ENCODE measurements at places on chromosomes 12 and 14. TPM values are rescaled to one million over a fixed set of nuclear protein-coding genes. Genes with fewer than 3 reads are reported as not detected.
A peak's percentile ranks its signal among the peaks of the same experiment; 100 is the strongest.

DNA sequence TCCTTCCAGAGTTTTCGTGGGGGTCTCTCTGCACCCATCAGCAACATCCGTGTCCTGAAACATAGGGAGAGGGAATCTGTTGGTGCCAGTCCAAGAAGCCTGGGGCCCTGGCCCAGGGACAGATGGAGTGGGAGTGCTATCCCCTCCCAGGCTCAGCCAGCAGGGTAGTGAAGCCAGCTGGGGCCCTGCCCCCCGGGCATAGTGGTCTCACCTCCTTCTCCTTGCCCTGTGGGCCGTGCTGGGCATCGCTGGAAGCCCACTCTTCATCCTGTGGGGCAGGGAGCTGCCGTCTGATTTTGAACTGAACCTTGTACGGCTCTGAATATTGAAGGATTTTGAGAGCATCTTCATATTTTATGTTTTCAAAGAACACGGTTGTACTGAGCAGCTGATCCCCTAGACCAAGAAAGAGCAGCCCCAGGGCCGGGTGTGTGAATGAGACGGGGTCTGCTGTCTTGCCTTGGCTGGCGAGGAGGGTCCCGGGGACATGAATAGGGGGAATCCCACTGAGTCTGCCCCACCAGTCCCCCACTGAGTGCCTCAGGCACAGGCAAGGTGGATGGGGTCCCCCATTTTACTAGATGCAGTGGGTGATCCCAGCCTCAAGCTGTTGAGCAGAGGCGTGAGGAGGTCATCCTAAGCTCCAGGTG, 23.3 kb downstream of the AHNAK2 start:
- no peak for DNase-seq

DNA sequence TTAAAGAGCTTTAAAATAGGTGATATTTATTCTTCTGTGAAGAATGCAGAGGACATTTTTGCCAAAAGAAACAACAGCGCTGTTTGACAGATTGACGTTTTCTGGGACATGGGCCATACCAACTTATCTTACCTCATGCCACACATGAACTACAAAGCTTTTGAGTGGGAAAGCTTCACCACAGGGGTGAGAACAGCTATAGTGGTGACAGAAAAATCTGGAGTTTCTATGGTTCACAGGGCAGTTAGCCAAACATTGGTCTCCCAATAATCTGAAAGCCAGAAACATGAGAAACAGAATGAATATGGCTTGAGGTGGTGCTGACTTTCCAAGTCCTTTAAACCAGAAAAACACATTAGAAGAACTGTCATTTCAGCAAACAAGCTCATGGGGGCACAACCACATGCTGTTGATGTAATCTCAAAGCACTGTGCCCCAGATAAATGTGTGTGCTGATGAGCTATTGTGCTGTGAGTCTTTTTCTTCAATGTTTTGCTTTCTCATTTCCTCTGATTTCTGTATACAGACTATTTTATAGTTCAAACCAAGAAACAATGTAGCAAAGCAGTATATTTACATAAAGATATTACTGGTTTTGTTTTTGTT, 905.4 kb downstream of the SLC16A7 start:
- DNase-seq, result no peak

- DNase-seq, result no peak
These were observed 175.8 kb downstream of the TTC8 start for GRCh38 chr14:89000007-89000942.

Gene ART4
- total RNA-seq, result 5.6 TPM

Gene TTC6
- not detected for total RNA-seq

DNA sequence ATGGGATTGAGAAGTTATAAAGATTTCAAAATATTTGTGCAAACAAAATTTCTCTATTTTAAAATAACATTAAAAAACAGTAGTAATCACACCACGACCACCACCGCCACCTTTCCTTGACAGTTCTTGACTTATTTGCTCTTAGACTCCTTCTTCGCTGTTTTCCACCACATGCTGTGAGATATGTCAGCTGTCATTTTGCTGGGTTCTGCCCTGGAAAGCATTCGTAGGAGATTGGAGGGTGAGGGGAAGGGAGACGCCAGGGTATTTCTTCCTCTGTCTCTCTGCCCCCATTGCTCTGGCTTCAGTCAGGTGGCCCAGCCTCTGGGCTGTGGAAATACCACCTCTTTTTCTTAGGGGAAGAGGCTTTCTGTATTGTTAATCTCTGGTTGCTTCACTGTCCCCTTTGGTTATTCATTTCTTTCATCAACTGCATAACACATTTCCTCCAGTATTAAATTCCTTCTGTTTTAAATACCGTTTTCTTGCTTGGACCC, 186.2 kb downstream of the NEDD1 start:
- no peak for DNase-seq

DNA sequence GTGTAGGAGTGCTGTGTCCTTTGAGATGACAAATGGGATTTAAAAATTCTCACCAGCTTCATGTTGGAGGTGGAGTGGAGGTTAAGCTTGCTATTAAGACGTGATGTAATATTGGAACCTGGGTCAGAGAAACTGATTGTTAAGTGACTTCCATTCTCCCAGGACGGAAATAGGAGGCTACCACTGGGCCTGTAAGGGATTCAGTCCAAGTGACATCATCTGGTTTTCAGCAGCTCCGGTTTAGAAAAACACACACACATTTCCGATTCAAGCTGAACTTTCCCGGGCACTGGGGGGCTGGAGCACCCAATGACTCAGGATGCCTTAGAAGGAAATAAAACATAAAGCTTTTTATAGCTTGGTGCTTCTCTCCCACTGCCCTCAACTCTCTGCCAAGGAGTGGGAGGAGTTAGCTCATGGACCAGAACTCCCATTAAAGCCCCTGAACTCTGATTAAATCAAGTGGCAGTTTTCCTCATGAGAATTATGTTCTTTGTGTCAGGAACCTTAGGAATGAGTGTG, 12.4 kb downstream of the CALM1 start:
- no peak for DNase-seq

Gene CLEC4C
- not detected for total RNA-seq

GRCh38 chr14:105056303-105056831, 8.9 kb downstream of the GPR132 start:
- DNase-seq, result no peak

DNA sequence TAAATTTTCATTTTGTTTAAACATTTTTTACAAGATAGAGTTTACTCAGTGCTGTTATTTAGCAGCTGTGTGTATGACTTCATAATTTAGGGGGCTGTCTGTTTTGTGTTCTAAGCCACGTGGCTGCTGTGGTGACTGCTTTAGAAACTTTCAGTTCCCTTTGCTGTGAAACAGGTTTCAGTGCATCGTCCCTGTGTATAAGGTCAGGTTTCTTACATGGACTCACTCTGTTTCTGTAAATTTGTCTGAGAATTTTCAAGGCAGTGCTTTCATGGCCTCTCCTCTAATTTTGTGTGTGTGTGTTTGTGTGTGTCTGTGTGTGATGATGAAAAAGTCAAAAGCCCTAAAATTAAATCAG, 32.4 kb downstream of the BICD1 start:
- DNase-seq, result no peak

DNA sequence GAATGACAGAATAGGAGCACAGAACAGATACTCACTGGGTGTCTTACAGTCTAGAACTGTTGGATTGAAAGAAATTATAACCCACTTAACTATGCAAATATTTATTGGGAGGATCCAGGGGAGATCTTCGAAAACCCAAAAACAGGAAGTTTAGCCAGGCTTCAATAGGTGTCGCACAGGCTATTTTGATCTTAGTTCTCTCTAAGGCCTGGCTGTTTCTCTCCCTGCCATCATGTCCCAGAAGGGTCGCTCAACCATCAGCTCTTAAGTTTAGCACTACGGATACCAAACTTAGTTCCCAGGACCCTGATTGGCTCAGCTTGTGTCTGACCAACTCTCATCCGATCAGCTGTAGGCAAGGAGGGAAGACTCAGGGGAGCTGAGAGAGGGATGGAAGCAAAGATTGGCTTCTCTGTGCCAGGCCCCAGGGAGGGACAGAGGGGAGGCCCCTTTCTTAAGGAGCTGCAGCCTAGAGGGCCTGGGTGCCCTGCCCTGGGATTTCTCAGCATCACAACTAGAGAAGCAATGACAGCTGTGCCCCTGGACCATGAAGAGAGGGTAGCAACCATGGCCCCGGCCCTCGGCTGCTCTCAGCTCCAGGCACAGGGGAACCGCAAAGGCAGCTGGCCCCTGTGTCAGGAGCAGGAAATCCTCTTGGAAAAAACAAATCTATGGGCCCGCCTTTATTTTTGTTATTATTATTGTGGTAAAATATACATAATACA, 13.5 kb downstream of the PHETA1 start:
- no peak for DNase-seq

- no peak for DNase-seq
These were observed 166.8 kb downstream of the MYRFL start for GRCh38 chr12:69991690-69992288.

GRCh38 chr12:120941846-120942405, 36.4 kb upstream of the HNF1A start:
- DNase-seq, result no peak

Gene PRPF40B
- 17.1 TPM for total RNA-seq

DNA sequence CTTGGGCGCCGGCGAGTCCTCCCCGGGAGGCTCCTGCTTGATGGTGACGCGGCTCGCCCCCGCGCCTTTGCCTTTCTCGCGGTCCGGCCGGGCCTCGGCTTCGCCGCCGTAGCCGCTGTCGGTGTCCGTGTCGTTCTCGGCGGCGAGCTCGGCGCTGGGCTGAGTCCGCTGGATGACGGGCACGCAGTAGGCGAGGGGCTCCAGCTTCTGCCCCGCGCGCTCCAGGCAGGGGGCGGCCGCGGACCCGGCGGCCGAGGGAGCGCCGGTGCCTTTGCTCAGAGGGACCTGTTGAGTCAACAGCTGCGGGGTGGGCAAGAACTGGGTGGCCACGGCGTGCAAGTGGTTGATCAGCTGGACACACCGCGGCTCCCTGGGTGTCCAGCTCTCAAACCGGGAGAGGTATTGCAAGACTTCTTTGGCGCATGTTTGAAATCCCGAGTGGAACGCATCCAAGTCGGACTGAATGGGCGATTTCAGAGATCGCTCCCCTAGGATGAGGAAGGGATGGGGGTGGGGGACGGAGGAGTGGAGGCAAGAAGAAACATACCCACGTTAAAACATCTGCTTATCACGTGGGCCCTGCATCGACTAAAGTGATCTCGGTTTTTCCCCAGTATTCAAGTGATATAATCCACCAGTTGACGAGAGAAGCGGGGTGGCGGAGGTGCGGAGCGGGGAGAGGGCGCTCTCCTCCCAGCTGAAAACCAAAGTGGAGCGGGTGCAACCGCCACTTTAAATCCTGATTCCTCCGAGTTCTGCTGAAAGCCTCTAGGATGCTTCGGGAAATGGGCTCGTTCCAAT, 2.0 kb downstream of the BHLHE41 start:
- DNase-seq, result peak; percentile 72

DNA sequence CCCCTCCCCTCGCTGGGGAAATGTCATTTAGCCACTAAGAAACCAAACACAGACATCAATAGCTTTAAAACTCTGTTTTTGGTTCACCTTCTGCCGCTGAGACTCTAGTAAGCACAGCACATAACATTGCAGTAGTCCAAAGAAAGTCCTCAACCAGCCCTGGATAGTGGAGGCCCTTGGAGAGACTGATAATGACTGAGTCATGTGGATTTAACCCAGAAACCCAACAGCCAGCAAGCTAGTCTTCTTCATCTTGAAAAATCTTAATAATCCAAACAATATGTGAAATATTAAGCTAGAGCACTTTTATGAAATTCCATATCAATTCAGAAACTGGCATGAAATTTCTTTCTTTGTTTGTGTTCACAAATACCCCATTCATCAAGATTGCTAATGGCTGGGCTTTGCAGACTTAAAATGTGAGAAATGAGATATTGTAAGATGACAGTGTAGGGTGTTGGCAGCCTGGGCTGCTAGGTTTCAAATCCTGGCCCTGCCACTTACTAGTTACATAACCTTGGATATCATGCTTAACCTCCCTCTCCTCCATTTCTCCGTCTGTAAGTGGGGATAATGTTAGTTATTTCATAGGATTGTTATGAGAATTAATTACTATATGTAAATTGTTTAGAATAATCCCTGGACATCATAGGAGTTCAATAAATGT, 40.1 kb downstream of the RERG start:
- DNase-seq, result no peak

- DNase-seq, result no peak
These were observed 44.2 kb downstream of the TMX1 start for GRCh38 chr14:51284241-51284640.

Gene STAC3
- total RNA-seq, result 1.2 TPM

Gene PLEKHG7
- not detected for total RNA-seq

DNA sequence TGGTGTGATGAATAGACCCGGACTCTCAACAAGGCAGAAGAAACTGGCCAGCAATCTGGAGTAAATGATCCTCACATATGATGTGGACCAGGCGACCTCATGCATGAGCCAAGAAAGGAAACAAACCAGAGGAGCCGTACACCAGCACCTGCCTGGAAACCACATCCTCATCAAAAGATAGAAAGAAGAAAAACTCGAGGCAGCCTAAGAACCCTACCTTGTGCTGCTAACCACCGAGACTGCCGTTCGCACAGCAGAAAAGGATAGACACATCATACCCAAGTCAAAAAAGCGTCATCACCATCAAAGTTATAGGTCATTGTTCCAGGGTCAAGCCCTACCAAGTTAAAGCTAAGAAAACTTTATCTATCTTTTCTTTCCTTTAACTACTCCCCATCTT, 66.7 kb downstream of the RESF1 start:
- no peak for DNase-seq

Gene DTD2
- 7.0 TPM for total RNA-seq

Gene PIP4P1
- total RNA-seq, result 17.2 TPM

DNA sequence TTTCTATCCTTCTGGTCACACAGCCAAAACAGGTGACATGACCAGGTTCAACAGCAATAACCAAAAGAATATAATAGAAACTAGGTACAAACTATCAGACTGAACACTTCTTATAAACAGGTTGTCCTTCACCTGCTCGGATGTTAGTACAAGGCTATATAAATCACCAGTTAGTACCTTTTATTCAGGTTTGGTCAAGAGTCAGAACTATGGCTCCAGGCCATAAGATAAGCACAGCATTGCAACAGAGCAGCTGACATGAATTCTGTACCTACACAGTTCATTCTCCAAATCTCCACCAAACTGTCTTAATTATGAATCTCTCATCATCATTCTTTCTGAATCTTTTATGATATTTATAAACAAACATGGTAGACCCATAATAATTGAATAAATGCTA, 123.9 kb downstream of the DIO2 start:
- no peak for DNase-seq

GRCh38 chr14:73140811-73141323, 4.6 kb downstream of the PSEN1 start:
- DNase-seq, result no peak

GRCh38 chr14:24411443-24412389, 12.9 kb downstream of the NYNRIN start:
- no peak for DNase-seq

- DNase-seq, result no peak
These were observed 1.7 kb downstream of the ARHGAP9 start for GRCh38 chr12:57477710-57478681.

GRCh38 chr12:53074999-53075370, 4.2 kb downstream of the SPRYD3 start:
- DNase-seq, result no peak

- DNase-seq, result no peak
These were observed 3.3 kb downstream of the CINP start for GRCh38 chr14:102359341-102359740.

All from Right ventricle myocardium inferior (tissue), 1 donor.